ENCODE measurements at places on chromosomes 11 and 22.

DNA sequence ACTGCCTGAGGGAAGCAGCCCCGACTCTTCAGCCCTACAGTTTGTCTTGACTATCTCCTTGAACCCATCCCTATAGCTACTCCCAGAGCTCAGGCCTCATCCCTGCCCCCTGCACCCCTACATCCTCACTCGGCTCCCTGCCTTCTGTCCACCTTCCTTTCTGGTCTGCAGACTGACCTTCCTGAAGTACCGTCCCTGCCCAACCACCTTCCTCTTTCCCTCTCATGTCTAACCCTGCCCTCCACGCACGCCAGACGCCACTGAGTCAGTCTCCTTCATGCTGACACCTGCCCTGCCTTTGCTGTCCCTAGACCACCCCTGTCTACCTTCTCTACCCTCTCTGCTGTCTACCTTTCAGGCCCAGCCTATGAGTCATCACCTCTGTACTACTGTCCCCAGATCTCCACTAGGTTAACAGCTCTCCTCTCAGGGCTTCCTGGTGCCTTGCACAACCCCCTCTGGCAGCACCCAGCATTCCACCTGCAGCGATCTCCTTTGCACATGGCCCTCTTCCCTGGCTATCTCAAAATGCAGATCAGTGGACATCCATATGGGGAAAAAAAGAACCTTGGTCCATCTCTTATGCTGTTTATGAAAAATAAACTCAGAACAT is 8.9 kb downstream of the KCTD21 start:
- DNase-seq = no peak

- no peak for DNase-seq
Measured at GRCh38 chr22:49677495-49677889, 150.2 kb downstream of the BRD1 start.

DNA sequence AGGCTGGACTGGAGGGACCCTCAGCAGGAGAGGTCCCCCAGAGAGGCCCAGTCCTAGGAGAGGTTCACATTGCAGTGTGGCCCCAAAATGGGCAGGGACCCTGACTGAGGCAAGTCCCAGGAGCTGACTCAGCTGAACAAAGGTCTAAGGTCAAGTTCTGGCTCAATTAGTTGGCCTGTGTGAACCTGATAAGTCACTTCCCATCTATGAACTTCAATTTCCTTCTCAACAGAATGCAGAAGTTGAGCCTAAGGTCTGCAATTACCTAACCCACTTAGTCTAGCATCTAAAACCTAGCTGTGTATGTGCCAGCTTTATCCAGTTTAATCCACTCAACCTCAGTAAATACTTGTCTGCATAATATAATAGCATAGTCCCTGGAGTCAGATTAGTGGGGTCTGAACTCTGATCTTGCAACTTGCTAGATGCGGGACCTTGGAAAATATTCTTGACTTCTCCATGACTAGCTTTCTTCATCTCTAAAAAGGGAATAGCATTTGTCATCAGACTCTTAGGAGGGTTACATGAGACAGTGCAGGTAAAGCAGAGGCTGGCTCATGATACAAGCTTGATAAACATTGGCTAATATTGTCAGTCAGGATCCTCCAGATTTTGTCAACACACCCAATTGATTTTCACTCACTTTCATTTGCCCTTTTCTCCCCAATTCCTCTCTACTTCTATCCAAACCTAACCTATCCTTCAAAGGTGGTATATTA is 465.5 kb downstream of the INSC start:
- DNase-seq = no peak

DNA sequence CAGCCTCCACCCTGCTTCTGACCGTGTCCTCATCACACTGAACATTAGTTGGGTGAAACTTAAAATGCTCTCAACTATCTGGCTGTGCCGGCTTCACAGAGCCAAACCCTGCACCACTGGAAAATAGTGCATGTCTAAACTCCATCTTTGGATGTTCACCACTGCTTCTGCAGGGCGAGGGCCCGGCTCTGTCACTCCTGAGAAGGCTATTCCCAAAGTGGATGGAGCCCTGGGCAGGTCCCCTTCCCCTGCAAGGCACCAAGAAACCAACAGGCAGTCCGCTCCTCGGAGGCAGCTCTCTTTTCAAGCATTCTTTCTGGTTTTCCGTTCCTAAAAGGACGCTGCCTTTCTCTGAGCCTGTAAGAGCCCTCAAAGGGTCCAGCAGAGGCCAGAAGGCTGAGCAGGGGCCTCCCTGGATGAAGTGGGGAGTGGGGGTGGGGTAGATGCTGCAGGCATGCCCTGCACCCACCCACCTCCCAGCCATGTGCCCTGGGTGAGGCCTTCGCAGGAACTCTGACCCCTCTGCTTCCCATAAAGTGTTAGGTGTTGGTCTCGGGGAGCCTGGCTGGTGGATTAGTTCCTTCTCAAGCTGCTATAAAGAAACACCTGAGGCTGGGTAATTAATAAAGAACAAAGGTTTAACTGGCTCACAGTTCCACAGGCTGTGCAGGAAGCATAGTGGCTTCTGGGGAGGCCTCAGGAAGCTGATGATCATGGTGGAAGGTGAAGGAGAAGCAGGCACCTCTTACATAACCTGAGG is 23.3 kb downstream of the LINC01488 start:
- DNase-seq = no peak

DNA sequence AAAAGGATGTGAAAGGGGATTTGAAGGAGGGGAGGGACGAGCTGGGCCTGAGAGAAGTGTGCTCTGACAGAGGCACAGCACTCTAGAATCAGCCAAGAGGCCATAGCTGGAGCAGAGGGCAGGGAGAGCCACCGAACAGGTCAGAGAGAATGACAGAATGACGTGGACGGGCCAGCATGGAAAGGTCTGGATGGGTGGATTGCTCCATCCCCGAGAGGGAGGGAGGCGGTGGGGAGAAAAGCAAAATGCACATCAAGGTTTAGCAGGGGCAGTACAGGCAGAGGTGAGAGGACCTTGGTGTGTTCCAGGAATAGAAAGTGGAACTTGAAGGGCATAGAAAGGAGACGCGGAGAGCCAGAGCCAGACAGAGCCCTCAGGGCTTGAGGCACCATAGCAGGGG is 6.9 kb downstream of the PMM1 start:
- DNase-seq = no peak

GRCh38 chr11:125626288-125626950 is 1.5 kb downstream of the CHEK1 start:
- DNase-seq = peak; percentile 70

DNA sequence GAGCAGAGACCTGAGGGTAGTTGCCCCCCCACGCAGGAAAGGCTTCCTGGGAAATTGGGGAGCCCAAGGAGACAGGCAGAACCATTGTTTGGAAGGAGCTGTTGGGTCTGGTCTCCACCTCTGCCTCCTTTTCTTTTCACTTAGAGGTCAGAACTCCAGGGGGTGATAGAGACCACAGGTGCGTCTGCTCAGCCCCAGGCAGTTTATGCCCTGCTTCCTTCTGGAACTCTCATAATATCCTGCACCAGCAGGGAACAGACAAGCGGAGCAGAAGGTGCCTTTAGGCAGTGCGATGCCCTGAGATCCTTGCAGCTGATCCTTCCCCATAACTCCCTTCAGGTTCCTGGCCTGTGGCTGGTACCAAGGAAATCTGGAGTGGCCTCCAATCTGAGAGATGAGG is 120.2 kb downstream of the NECTIN1 start:
- no peak for DNase-seq

DNA sequence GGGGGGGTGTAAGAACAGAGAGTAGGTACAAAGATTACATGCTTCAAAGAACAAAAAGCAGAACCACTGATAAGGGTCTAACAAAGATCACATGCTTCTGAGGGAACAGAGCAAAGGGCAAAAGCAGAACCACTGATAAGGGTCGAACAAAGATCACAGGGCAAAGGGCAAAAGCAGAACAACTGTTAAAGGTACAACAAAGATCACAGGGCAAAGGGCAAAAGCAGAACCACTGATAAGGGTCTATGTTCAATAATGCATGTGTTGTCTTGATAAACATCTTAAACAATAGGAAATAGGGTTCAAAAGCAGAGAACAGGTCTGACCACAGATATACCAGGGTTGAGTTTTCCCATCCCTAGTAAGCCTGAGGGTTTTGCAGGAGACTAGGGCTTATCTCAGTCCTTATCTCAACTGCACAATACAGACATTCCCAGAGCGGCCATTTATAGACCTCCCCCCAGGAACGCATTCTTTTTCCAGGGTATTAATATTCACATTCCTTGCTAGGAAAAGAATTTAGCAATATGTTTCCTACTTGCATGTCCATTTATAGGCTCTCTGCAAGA is 81.9 kb upstream of the PGR start:
- no peak for DNase-seq

- DNase-seq = no peak
Measured at GRCh38 chr22:38171927-38172831, 9.5 kb downstream of the PLA2G6 start.

- DNase-seq = no peak
Measured at GRCh38 chr11:71200761-71201160, 51.6 kb downstream of the SHANK2 start.

DNA sequence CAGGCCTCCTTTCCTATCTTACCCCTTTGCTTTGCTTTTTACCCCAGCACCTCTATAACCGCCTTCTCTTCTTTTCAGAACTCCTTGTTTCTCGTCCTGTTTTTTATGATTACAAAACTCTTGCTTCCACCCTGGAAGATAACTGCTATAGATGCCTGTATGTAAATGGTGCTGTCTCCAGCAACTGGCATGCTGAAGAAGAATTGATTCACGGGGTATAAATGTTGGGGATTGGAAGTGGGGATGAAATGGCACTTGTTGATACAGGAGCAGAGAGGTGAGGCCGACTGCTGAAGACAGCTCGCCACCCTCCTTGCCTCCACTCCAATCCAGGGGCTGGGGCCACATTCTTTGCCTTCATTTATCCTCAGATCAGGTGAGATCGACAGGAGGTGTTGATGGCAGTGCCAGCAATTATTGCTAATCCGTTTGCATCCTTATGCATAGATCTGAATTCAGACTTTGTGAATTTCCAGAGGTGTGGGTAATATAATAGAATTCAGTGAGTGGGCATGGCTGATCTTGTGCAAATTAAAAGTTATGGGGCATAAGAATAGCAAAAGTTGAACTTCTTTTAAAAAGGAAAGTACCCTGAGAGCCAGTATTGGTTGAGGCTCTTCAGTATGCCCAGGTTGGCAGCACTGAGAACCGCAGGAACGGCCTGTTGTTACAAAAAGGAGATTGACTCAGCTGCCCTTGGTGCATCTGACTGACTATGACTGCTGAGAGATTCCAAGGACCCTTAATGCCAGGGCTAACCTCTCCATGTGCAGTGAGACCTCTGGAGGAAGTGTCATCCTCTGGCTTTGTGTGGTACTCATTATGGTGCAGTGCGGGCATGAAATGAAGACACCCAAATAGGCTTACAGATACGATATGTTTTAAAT is 5.3 kb downstream of the NEAT1 start:
- no peak for DNase-seq

DNA sequence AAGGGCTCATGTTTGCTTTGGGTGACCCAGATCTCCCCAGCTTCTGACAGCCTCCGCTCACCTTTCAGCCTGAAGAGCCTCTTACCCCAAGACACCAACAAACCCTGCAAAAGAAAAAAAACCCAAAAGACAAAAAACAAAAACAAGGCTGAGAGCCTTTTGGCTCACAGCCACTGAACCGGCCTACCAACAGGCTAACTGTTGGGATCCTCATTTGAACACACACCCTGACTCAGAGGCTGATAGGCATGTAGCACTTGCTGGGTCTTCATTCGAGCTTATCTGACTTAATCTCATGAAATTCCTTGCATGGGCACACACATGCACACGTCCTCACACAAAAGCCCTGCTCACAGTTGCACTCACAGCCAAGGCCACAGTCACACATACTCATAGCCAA is 22.9 kb upstream of the TSKU start:
- DNase-seq = no peak

GRCh38 chr22:19974268-19974861 is 32.7 kb upstream of the TXNRD2 start:
- peak; percentile 91 for DNase-seq

DNA sequence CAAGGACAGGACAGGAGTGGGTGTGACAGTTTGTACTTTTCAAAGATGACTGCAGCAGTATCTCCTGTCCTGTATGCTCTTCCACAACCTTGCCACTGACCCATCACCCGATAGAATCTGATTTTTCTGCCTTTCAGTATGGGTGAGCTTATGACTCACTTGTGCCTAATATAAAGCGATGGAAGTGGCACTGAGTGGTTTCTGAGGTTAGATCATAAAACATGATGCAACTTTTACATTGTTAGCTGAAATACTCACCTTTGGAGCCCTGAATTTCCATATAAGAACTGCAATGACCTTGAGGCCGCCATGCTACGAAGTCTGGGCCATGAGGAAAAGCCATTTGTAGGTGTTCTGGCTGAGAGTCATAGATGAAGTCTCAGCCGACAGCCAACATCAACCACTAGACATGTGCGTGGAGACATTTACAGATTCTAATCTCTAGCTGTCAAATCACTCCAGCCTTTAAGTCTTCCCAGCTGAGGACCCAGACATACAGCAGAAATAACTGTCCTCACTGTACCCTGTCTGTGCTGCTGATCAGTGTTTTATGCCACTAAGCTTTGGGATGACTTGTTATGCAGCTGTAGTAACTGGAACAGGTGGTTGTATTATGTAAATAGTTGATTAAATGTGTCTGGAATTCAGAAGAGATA is 105.9 kb upstream of the ARHGAP20 start:
- no peak for DNase-seq

DNA sequence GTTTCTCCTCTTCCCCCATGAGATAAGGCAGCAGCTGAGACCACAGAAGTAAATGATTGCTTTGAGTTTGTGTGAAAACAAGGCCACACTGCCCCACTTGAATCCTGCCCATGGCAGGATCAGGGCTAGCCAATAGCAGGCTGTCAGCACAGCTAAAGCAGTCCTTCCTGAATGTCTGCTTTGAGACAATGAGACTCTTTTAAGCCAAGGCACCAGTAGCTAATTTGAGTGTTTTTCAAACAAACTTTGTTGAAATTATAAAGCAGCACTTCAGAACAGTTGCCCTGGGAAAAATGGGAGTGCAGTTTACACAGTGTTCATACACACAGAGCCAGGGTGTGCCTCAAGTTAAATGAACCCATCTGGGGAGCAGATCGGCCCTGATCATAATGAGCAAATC is 103.5 kb upstream of the OR5AK2 start:
- DNase-seq = no peak

DNA sequence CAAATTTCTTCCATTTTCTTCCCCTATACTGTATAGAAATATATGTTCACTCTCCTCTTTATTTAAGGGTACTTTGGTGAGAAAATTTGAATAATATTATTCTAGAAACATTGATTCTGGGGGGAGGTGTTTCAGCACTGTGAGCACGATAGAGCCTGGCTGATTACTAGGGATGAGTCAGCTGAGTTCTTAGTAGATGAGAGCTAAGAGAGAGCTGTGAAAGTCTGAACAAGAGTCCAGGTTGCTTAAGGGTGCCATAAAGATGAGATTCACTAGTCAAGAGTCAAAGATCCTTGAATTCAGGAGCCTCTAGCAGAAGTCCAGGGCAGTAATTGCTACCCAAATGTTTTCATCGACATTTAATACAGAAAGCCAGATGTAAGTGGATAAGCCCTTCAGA is 756.6 kb upstream of the API5 start:
- no peak for DNase-seq
